Activated CD4-positive, CD25-positive, alpha-beta regulatory T cell (primary cell): ENCODE measurements at places on chromosomes 6 and 20.

DNA sequence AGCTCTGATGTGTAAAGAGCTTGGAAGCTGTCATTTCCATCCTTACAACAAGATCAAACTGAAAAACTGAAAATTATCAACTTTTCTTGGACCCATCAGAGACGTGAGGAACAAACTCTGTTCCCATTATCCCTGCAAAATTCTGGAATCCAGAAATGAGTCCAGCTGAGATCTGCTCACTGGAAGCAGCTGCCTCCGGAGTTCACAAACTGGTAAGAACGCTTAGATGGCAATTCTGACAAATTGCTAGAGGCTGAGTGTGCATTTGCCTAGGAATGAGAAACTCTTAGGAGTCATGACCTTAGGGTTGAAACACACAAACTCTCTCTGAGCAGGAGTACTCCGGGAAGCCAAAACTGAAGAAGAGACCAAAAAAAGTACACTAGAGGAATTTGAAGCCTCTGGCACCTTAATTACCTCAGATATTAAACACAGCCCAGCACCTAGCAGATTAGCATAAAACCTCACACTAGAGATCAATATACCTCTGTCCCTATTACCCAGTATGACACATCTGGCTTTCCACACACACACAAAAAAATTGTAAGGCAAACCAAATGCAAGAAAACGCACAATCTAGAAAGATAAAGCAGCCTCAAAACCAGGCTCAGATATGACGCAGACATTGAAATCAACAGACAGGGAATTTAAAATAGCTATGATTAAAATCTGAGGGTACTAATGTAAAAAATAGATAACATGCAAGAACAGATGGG lies 233.5 kb upstream of the SGK1 start:
- DNase-seq, result no peak

DNA sequence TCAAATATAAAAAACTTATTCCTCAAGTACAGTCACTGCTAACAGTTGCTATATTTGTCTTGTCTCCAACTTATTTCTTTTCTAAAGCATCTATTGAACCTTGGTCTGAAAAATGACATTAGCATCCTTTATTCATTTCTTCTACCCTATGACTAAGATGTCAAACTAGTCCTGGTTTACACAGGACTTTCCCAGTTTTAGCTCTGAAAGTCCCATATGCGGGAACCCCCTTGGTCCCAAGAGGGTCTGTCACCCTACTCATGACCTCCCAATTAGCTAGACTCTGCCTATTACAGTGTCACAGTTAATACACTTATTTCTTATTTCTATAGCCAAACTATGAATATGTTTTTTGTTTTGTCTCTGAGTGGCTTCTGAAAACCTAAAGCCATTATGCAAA lies 37.1 kb downstream of the PLEKHG1 start:
- DNase-seq, result no peak

- DNase-seq, result no peak
These were observed 564.8 kb downstream of the UTRN start for GRCh38 chr6:144849920-144850319.

DNA sequence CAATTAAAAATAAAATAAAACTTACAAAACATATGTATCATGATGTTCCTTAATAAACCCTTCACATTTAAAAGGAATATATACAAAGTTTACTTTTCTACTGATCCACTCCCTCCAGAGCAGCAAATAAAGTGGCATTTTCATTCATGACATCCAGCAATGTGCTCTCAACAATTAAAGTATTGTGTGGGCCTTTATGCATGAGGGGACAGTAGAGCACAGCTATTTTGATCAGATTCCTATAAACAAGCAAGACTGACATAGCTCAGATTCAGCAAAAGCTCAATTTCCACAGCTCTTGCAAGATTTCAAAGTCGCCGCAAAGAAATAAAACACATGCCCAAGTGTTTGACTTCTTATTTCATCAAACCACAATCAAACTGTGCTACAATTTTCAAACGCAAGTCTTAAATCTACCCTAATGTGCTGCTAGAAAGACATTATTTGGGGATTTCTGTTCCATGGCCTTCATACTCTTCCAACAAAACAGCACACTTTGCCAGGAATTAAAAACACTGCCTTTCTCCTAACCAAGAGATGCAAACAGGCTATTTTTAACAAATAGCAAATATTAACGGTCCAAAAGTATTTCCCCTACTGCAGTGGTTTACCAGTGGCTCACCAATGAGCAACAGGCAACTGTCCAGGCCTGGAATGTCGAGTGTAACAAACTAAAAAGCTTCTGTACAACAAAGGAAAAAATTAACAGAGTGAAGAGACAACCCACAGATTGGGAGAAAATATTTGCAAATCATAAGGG lies 52.3 kb downstream of the MBOAT1 start:
- no peak for DNase-seq

- no peak for DNase-seq
These were observed 16.4 kb downstream of the RANBP9 start for GRCh38 chr6:13695252-13695651.
